Left ventricle myocardium superior (tissue), 1 donor: ENCODE measurements at places on chromosomes 2 and 18. TPM values are rescaled to one million over a fixed set of nuclear protein-coding genes. Genes with fewer than 3 reads are reported as not detected.
A peak's percentile ranks its signal among the peaks of the same experiment; 100 is the strongest.

MPP4 gene
- not detected for total RNA-seq

ABHD3 gene
- 6.0 TPM for total RNA-seq

TNFAIP6 gene
- 2.4 TPM for total RNA-seq

KIF5C gene
- total RNA-seq, result 0.52 TPM

REG3G gene
- not detected for total RNA-seq

MAPRE3 gene
- total RNA-seq, result 52.4 TPM

ECEL1 gene
- total RNA-seq, result 0.37 TPM

CEBPZOS gene
- total RNA-seq, result 60.4 TPM

VSNL1 gene
- 18.6 TPM for total RNA-seq

NMS gene
- not detected for total RNA-seq

IL1R1 gene
- 20.9 TPM for total RNA-seq

CCBE1 gene
- total RNA-seq, result 0.92 TPM

UGGT1 gene
- total RNA-seq, result 24.6 TPM

GRCh38 chr2:158922601-158923000 is 45.8 kb upstream of the TANC1 start:
- no peak for DNase-seq

GRCh38 chr2:102549027-102549426 is 70.3 kb upstream of the SLC9A2 start:
- DNase-seq, result no peak

DNA sequence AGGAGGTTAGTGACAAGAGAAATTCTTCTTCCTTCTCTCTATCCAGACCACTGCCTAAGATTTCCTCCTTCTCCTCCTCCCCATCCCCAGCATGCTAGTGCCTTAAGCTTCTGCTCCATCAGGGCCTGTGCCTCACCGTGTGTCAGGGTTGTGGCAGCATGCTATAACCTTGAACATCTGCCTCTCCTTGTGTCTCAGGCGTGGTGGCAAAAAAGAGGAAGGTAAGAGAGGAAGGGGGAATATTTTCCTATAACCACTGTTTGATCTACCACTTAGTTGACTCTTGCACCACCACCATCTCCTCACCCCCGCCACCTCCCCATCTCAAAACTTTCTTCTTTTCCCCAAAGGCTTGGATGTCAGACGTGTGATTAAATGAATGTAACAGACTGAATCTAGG is 38.3 kb upstream of the PEX13 start:
- no peak for DNase-seq

DNA sequence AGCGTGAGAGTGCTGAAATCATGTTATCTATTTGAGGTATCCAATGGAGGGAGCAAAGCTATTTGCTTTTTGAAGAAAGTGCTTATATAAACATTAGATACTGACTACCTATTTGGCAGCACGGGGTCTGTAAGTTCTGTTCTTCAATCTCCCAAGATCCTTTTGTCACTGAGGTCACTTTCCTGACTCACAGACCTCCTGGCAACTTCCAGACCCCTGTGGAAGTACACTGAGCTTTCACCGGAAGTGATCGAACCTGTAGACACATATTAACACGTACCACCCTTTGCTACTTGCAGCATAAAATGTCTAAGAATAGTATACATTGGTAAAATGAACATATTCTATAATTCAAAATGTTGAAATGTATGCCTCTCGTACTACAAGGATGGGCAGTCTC is 452.6 kb upstream of the ST6GAL2 start:
- no peak for DNase-seq

- no peak for DNase-seq
Measured at GRCh38 chr2:47180531-47180930, 25.4 kb upstream of the STPG4 start.

- no peak for DNase-seq
Measured at GRCh38 chr2:41873102-41874031, 174.5 kb upstream of the PKDCC start.

DNA sequence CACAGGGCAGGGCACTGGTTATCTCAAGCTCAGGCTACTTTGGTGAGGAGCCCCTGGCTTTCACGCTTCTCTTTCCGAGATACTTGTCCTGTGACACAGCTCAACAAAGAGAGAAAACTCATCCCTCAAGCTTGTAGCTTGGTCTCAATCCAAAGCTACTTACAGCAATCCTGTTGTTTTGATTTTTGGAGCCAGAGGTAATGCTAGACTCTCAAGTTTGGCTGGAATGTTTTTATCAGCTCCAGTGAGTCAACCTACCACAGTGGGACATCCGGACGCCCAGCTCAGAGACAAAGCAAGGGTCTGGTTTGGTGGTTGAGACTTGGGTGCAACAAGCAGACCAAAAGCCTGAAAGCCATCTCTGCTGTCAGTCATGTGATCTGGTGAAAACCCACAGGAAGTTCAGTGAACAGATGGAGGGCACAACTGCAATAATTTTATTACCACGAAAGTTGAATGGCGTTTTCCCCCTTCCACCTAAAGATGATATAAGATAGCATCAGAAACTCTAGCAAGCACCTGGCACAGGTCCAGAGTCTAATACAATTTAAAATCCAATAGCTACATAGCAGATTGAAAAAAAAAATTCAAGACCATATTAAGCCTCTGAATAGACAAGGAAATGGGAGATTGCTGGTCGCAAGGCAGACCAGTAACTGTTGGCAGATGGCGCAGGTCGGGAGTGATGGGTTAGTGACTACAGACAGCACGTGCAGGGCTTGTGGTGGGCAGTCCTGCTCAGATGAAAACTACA is 102.3 kb upstream of the SMAD7 start:
- DNase-seq, result no peak

DNA sequence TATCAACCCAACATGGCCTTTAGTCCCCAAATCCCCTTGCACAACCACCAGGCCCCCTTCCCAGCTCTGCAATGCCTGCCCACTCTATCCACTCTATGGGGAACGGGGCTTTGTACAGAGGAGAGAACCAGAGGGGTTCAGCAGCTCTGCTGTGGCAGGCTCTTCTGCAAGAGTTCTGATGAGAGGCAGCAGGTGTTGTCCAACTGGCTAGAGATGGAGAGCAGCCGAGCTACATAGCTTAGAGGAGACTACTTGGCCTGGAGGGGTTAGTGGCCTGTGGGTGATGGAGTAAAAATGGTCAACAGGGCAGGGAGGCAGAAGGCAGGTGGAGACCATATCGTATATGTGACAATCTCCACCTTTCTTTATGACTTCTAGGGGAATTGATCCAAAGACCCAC is 103.0 kb downstream of the QPCT start:
- no peak for DNase-seq

- peak; percentile 68 for DNase-seq
Measured at GRCh38 chr2:106269591-106270291, 75.6 kb upstream of the UXS1 start.

GRCh38 chr18:48977914-48978313 is 27.1 kb upstream of the SMAD7 start:
- no peak for DNase-seq

- DNase-seq, result no peak
Measured at GRCh38 chr2:44254023-44254422, 21.3 kb upstream of the SLC3A1 start.
